ENCODE measurements at places on chromosomes 12 and 14.

GRCh38 chr12:7271893-7272514 is 31.9 kb upstream of the ACSM4 start:
- DNase-seq = no peak

- no peak for DNase-seq
Measured at GRCh38 chr12:80710727-80711449, 3.5 kb downstream of the MYF6 start.

DNA sequence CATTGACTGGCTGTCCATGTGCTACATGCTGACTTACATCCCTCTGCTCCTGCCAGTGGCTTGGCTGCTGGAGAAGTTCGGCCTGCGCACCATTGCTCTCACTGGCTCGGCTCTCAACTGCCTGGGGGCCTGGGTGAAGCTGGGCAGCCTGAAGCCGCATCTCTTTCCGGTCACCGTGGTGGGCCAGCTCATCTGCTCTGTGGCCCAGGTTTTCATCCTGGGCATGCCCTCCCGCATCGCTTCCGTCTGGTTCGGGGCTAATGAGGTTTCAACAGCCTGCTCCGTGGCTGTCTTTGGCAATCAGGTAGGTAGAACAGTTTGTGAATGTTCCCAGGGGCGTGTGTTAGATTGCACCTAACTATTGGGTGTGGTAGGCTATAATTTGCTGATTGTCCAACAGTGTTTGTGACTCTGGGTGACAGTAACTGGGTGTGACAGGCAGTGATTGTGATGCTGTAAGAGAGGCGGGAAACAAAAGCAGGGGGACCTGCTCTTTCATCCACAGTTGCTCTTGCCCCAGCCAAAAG is 981 bp downstream of the FLVCR2 start:
- DNase-seq = no peak

- DNase-seq = no peak
Measured at GRCh38 chr14:60645126-60645741, 4.0 kb downstream of the SIX1 start.

DNA sequence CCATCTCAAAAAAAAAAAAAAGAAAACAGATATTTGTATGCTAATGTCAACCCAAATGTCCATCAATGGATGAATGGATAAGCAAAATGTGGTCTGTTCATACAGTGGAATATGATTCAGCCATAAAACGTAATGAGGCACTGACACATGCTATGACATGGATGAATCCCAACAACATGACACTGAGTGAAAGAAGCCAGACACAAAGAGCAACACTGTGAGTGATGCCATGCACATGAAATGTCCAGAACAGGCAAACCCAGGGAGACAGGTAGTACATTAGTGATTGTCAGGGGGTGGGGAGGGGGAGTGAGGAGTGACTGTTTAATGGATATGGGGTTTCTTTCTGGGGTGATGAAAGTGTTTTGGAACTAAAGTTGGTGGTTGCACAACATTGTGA is 50.2 kb downstream of the ARL6IP4 start:
- no peak for DNase-seq

- DNase-seq = no peak
Measured at GRCh38 chr12:2032506-2032905, 20.3 kb upstream of the CACNA1C start.

DNA sequence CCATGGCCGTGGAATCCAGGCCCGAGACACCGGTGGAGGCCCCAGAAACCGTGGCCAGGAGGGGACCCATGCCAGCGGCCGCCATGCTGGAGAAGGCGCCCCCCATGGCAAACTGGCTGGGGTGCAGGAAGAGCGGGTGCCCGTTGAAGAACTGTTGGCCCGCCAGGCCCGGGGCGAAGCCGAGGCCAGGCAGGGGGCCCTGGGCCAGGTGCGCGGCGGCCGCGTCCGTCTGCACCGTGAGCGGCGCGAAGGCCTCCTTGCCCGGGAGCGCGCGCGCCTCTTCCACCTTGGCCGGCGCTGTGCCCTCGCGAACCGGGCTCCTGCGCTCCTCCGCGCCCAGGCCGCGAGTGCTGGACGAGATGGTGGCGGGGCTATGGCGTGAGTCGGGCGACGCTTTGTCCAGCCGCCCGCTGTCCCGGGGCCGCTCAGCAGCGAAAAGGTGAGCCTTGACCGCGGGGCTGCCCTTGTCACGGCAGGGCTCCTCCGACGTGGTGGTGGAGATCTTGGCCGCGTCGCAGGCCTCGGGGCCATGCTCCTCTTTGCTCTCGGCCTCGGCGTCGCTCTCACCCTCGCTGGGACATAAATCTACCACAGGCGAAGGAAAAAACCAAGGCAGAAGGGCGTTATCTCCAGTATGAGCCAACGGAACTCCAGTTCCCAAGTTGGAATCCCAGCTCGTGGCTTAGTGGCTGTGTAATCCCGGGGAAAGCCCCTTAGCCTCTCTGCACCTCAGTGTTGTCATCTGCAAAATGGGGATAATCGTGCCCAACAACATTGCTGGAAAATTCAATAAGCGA is 9.5 kb downstream of the TBX3 start:
- DNase-seq = no peak

DNA sequence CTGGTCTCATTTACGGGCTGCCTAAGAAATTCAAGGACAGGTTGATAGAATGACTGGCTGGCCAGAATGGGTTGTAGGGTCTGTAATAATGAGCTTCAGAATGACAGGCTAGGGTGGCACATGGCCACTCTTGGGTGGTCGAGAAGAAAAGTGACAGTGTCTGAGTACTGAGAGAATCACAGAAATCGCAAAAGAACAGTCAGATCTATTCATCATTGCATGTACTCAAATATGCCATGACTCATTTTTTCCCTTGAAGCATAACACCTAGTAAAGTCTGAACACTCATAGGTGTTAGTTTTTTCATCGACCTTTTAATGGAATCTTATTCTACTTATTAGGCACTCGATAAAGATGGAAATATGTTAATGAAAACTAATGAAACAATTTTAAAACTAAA is 37.8 kb upstream of the SEL1L start:
- DNase-seq = no peak

GRCh38 chr14:104116756-104117340 is 21.5 kb upstream of the KIF26A start:
- no peak for DNase-seq

Data from fibroblast of skin of scalp (primary cell).